Epithelial cell of proximal tubule (primary cell): ENCODE measurements at places on chromosomes 16 and 17.

DNA sequence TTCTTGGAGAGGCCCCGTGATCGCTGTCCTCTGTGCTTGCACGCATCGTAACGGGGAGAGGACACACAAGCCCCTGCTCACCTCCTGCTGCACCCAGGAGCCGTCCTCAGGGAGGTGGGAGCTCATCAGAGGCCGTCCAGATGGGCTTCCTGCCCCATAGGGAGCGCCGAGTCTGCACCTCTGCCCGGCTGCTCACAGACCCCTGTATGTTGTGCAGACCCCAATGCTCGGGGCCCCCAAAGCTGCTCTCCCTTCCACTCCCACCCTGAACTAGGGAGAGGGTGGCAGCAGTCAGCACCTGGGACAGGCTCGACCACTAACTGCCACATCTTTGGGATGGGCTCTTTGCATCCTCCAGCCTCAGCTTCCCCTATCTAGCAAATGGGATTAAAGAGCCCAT lies 4.4 kb upstream of the ZNF469 start:
- DNase-seq, result no peak

GRCh38 chr17:68260051-68260762 lies 12.4 kb downstream of the AMZ2 start:
- peak; percentile 42 for DNase-seq

DNA sequence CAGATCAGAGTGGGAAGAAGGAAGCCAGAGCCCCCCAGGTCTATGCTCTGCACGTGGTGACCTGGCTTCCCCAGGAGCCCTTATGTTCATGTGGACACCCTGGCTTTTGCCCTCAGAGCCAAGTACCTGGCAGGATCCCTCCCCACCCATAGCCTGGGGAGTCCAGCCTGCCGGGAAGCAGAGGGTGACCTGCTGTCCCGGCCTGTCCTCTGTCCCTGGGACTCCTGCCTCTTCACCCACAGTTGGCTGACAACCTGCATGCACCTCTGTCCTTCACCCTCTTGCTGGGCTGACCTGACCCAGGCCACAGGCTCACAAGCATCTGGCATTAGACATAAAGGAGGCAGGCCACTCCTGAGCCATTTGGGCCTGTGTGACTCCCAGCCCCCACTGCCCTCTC lies 60.2 kb downstream of the SMPD3 start:
- no peak for DNase-seq

DNA sequence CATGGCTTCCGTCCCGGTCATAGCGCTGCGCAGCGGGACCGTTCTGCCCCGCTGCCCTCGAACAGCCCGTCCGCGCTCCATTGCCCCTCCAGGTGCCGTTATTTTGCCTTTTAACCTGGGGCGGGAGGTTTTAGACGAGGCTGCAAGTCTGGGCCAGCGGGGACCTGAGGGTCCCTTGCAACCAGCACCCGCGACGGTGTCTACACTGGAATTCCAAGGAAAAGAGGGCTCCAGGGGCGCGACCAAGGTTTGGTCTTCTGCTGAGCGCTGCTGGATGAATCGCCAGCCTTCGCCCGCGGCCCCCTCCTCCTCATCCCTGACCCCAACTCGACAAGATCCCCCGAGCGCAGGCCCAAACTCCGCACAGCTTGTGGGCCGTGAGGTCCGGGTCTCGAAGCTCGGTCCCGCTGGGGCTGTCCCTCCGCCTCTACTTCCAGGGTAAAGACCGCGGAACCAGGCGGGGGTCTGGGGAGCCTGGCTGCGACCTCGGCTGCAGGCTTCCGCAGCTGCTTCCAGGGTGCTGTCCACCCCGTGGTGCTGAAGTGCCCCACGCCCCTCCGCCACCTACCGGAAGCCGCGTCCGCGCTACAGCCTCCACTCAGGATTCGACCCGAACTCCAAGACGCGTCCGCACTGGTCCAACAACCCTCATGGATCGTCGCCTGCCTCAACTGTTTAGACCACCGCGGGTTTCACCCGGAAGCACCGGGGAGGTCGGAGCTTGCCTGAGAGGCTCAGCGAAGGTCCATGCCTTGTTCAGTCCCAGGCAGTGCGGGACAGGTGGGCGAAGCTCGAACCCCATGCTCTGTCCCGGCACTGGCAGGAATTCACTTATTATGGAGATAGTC lies 10.1 kb upstream of the CA4 start:
- DNase-seq, result no peak

DNA sequence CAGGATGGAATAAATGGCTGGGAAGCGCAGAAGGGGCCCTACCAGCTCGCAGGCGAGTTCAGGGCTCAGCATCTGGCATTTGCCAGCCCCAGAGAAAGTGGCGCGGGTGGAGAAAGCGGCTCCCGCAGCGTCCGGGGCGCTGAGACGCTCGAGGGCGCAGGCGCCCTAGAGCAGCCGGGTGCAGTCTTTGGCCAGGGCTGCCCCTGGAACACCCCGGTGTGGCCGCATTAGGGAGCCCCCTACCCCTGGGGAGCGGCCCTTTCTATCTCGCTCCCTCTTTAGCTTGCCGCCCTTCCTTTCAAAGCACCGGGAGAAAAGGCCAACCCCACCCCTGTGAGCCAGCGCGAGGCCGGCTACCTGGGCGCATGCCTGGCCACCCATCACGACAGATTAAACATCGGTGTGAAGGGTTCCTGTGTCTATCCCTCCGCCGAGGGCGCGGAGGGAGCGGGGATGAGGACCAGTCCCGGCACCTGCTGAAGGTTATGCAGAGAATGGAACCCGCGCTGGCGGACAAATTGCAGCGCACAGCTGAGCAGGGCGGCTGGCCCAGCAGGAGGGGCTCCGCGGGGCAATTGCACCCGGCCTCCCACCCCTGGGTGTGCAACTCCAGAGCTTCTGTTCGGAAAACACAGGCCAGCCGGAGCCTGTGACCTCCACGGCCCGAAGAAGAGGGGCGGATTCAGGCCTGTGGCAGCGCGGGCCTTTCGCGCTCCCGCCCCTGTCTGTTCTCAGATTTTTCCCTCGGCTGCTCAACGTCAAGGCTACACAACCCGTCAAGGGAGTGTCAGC lies 15.6 kb upstream of the FOXF1 start:
- DNase-seq, result no peak

DNA sequence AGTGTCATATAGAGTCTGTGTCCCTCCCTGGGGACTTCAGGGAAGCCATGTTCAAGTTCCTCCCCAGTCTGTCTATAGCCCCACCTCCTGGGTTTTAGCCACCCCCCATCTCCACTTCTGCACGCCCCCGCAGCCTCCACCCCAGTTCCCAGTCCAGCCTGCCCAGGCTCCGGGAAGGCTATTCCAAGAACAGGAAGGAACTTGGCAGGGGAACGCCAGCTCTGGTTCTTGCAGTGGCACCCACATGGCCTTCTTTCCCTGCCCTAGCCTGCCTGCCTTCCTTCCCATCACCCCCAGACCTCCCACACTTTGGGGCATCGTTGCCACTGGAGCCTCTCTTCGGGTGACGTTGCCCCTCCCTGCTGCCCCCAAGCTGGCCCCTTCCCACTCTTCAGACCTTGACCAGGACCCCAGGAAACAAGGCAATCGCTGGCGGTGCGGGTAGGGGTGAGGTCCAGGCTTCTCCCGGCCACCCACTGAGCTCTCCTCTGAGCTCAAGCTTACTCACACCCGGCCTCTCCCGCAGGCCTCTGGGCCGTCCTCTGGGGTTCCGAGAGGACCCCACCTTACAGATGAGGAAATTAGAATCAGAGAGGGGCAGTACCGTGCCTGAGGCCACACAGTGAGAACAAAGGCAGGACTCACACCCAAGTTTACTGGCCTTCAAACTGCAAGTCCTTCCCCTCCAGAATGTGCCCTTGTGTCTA lies 9.2 kb upstream of the CES4A start:
- no peak for DNase-seq

- no peak for DNase-seq
Observed at GRCh38 chr17:17042851-17043460, 699 bp downstream of the MPRIP start.

GRCh38 chr17:78734793-78735641 lies 47.1 kb downstream of the CYTH1 start:
- no peak for DNase-seq

DNA sequence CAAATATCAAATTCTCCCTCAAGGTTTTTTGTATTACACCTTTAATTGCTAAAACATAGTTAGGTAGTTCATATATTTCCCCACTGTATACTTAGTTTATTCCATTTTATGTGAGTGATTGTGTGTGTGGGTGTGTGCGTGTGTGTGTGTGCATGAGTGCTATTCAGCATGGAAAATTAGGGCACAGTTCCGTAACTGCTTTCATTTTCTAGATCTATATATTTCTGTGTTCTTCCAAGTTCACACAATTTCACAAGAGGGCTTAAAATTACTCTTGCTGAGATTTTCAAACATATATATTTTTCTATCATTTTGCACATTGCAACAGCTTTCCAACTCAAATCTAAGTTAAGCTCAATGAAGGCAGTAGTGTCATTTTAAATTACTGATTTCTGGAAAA lies 782.9 kb upstream of the SOX9 start:
- no peak for DNase-seq

GRCh38 chr17:80611816-80612215 lies 67.2 kb downstream of the RPTOR start:
- DNase-seq, result no peak

DNA sequence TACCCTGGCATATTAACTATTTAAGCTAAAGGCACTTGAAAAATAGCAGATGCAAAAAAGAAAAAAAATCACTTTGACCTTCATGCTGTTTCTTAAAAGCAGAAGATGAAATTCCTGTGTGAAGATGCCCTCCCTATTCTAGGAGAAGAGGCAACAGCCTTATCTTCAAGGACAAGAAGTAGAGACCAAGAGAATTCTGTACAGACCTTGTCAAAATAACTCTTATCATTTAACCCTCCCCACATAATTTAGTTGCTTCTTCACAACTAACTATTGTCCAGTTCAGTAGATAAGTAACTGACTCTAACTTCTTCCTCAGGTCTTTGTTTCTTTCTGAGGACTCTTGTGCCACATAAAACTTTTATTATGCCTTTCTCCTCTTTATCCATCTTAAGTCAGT lies 72.0 kb upstream of the MARCHF10 start:
- no peak for DNase-seq

DNA sequence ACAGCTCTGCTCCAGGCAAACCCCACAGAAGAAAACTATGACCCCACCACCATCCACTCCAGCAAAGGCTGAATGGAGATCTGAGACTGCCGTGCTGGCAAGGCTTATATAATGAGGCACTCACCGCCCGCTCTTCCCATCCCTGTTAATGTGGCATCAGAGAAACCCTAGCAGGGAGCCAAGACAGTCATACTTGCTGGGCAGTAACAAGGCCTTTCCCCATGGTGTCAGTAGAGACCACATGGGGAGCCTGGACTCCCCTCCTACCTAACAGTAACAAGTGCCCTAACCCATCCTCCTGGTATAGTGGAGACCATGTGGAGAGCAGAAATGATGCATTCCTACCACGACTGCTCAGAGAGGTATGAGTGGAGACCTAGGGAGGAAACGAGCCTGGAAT lies 235.2 kb downstream of the C16orf78 start:
- no peak for DNase-seq

GRCh38 chr16:16048904-16049582 lies 99.6 kb downstream of the ABCC1 start:
- no peak for DNase-seq

- no peak for DNase-seq
Observed at GRCh38 chr17:4895657-4896331, 3.5 kb upstream of the C17orf107 start.

GRCh38 chr16:27033281-27033979 lies 33.3 kb upstream of the C16orf82 start:
- no peak for DNase-seq

- no peak for DNase-seq
Observed at GRCh38 chr16:4262303-4262835, 10.5 kb downstream of the TFAP4 start.

DNA sequence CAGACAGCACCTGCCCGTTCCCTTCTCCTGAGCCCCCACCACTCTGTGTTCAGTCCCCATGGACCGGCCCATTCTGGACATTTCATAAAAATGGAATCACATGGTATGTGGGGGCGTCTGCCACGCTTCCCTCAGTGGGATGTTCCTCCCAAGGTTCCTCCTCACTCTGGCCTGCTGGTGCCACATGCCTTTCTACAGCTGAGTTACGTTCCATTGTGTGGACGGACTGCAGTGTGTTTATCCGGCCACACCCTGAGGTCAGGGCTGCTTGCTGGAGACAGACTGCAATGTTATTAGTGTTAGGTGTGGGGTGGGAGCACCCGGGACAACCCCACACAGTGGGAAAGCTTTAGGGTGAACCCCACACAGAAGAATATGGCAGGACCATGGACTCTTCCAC lies 5.9 kb upstream of the AATK start:
- no peak for DNase-seq

GRCh38 chr17:68499587-68499986 lies 12.6 kb upstream of the PRKAR1A start:
- DNase-seq, result no peak

GRCh38 chr16:87201052-87201451 lies 116.1 kb downstream of the C16orf95 start:
- DNase-seq, result no peak

DNA sequence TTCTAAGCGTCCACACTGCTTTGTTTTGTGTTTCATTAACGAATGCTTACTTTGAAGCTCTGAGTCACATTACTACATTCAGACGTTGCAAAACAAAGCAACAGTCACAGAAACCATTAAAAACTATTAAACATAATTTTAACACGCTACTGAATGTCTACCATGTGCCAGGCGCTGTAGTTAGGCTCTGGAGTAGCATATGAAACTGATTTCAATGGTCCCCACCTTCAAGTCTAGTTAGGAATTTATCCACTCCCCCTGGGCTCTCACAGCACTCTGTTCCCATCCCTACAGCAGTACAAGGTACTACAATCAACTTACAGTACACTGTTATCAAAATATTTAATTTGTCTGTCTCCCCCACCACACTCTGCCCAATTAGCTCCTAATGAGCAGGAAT lies 631 bp downstream of the UTP6 start:
- no peak for DNase-seq

DNA sequence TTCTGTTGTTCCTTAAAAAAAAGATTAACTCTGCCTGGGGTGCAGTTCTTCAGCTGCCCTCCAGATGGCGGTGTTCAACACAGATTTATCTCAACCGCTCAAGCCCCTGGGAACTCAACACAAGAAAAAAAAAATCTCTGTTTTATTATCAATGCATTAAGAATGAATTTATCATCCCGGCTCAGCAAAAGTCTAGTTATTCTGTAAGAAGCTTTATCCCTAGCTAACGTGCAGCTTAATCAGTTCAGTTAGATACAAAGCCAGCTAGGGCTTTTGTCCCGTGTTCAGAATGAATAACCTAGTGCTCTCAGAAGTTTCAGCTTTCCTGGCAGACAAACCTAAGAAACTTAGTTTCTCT lies 475.9 kb upstream of the CCL2 start:
- peak; percentile 36 for DNase-seq

GRCh38 chr17:60664022-60664421 lies 13.6 kb upstream of the BCAS3 start:
- no peak for DNase-seq

GRCh38 chr16:19382084-19382801 lies 35.4 kb upstream of the TMC5 start:
- no peak for DNase-seq

GRCh38 chr16:69720822-69721430 lies 5.4 kb downstream of the NQO1 start:
- DNase-seq, result no peak

GRCh38 chr17:48426019-48426665 lies 3.9 kb downstream of the SKAP1 start:
- no peak for DNase-seq

- no peak for DNase-seq
Observed at GRCh38 chr16:84780544-84781376, 39.0 kb upstream of the CRISPLD2 start.

- DNase-seq, result peak; percentile 65
Observed at GRCh38 chr17:68383443-68384321, 73.6 kb downstream of the WIPI1 start.
